ENCODE measurements at places on chromosomes 1 and 21.
A peak's percentile ranks its signal among the peaks of the same experiment; 100 is the strongest.

GRCh38 chr1:192756847-192757246 lies 52.0 kb upstream of the RGS2 start:
- no peak for DNase-seq

GRCh38 chr1:58155418-58156123 lies 391.0 kb downstream of the OMA1 start:
- no peak for DNase-seq

DNA sequence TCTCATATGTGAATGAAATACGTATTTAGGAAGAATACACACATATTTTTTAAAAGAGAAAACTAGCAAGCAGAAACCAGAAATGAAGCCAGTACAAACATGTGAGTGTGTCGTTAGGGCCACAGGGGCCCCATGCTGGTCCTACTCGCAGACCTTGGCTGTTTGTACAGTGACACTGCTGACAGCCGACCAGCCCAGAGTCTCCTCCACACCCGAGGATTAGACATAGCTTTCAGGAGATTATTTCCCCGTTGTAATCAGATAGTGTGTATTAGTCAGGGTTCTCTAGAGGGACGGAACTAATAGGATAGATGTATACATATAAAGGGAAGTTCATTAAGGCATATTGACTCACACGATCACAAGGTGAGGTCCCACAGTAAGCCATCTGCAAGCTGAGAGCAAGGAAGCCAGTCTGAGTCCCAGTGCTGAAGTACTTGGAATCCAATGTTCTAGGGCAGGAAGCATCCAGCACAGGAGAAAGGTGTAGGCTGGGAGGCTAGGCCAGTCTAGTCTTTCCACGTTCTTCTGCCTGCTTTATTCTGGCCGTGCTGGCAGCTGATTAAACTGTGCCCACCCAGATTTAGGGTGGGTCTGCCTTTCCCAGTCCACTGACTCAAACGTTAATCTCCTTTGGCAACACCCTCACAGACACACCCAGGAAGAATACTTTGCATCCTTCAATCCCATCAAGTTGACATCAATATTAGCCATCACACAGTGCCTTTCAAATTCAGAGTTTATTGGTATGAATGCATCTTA lies 51.2 kb downstream of the DIP2A start:
- no peak for DNase-seq

DNA sequence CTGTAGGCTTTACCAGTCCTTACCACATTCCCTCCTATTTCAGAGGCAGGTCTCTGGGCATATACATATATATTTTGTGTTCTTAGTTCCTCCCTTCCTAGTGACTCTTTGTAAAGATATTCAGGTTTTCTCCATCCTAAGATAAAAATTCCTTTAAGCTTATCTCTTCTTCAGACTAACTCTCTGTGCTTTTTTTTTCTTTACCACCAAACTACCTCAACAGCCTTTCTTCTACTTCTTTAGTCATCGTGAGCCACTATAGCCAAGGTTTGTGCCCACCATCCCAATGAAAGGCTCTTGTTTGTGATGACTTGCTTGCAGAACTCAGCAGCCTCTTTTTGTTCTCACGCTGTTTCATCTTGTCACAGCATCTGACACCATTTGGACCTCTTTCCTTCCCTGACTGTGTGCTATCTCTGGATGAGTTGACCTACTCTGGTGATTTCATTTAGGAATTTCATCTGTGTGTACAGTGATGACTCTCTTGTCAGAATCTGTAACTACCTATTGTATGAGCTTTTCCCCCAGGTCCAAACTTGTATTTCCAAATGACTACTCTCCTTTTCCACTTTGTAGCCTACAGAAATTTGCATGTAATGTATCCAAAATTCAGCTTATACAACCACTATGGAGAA lies 59.0 kb upstream of the MACF1 start:
- no peak for DNase-seq

- DNase-seq = no peak
Measured at GRCh38 chr1:234197839-234198238, 175.4 kb upstream of the COA6 start.

GRCh38 chr1:221678014-221678413 lies 63.9 kb downstream of the DUSP10 start:
- DNase-seq = no peak

- no peak for DNase-seq
Measured at GRCh38 chr1:14842361-14842760, 243.9 kb downstream of the KAZN start.

GRCh38 chr1:185595835-185596667 lies 138.1 kb upstream of the HMCN1 start:
- peak; percentile 4 for DNase-seq

- no peak for DNase-seq
Measured at GRCh38 chr1:5819391-5820025, 172.7 kb downstream of the NPHP4 start.
